Stimulated activated CD4-positive, alpha-beta T cell treated with anti-CD3 and anti-CD28 coated beads, Interleukin-15, amount 100 ng/mL, for 1 hour (primary cell): ENCODE measurements at places on chromosomes 7 and 10.

DNA sequence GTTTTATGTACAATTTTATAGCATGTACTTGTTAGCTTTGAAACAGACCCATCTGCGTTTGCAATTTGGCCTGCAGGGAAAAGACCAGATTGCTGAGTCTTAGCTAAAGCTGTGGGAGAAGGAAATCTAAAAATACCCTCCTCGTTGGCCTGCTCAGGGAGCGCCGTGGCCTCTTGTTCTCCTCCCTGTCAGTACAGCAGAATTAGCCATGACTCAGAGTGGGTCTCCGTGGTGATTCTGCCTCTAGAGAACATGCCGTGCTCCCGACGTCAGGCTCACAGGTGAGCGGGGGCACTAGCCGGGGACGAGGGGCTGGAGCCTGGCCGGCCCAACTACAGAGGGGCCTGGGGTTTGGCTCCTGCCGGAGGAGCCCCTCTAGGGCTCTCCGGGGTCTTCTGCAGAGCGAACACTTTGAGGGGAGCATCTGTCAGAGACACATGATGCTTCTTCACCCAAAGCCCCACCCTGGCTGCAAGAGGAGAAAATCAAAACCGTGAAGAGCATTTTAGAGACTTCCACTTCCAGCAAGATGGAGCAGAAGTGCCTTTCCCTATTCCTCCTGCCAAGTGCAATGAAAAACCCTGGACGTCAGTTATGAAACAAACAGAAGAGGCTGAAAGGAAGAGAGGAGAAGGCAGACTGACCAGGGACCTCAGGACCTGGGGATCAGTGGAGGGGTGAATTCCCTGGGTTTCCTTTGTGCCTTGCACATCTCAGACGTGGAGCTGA is 98.9 kb downstream of the LHPP start:
- no peak for DNase-seq

DNA sequence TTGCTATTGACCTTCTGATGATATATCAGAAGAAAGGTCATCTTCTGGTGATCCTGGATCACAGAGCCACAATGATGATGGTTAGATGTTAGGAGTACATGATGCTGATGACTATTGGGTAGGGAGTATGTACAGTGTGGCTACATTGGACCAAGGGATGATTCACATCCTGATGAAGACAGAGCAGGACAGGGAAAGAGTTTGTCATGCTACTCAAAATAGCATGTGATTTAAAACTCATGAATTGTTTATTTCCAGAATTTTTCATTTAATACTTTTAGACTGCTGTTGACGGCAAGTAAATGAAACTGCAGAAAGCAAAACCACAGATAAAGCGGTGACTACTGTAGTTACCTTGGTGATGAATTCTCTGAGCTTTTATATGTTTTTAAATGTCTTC is 397.3 kb downstream of the PPP1R3A start:
- no peak for DNase-seq

GRCh38 chr10:101848894-101849351 is 5.3 kb upstream of the KCNIP2 start:
- no peak for DNase-seq

DNA sequence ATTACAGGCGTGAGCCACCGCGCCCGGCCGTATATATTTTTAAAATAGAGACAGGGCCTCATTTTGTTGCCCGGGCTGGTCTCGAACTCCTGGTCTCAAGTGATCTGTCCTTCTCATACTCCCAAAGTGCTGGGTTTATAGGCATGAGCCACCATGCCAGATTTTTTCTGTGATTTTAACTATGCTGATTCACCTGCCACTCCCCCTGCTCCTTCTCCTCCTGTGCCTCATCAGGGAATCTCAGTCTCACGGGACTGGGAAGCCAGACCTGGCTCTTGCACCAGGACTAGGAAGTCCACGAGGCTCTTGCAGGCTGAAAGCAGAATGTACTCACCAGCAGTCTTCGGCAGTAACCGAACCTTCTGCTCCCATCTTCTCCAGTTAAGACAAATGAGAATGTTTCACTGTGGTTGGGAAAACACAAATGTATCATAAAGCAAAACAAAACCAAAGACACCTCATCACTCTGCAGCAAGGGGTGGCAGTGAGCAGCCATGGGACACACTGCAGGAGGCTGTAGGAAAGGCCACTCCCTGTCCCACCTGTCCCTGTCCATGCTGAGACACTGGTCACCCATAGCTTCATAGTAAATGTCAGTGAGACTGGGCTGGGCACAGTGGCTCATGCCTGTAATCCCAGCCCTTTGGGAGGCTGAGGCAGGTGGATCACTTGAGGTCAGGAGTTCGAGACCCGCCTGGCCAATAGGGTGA is 78.7 kb upstream of the MKRN1 start:
- DNase-seq = no peak

- no peak for DNase-seq
Measured at GRCh38 chr10:117662751-117663540, 120.4 kb downstream of the EMX2 start.

DNA sequence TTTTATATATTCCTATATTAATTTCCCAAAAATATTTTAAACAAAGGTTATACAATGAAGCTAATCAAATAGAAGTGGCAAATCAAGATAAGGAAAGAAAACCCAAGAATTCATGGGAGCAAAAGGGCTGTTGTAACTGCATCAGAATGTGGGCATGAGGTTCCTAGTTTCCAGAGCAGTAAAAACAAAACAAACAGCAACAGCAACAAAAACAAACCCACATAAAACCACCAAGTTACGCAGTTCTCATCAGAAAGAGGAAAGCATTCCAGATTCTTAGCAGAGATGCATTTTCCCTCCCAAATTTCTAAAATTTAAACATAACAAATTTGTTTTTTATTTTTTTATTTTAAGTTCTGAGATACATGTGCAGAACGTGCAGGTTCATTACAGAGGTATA is 34.8 kb upstream of the MSMB start:
- no peak for DNase-seq

DNA sequence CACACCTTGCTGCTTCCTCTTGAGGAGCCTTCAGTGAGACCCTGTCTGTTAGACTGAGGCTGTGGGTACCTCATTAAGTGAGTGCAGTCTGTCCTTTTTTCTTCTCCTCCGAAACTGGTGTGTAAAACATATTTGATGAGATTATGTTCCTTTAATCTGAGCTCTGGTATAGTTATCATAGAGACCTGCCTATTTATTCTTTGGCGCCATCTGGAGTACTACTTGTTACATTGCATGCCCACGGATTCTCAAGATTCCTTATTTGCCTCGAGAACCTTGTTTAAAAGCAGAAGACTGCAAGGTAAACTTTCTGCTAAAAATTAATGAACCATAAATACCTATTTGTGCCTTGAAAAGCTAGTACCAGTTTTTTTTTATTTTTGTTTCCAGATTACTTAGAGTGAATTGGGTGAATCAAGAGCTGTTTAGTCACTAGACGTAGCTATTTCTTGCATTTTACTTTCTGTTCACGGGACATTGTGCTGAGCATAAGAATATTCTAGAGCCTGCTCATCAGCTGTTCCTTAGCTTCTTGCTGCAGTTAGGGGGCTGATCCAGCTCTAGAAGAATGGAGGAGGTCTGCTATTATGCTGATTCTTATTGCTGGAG is 16.9 kb upstream of the STMP1 start:
- no peak for DNase-seq

GRCh38 chr10:4656576-4657194 is 169.3 kb upstream of the AKR1E2 start:
- DNase-seq = peak; percentile 12

DNA sequence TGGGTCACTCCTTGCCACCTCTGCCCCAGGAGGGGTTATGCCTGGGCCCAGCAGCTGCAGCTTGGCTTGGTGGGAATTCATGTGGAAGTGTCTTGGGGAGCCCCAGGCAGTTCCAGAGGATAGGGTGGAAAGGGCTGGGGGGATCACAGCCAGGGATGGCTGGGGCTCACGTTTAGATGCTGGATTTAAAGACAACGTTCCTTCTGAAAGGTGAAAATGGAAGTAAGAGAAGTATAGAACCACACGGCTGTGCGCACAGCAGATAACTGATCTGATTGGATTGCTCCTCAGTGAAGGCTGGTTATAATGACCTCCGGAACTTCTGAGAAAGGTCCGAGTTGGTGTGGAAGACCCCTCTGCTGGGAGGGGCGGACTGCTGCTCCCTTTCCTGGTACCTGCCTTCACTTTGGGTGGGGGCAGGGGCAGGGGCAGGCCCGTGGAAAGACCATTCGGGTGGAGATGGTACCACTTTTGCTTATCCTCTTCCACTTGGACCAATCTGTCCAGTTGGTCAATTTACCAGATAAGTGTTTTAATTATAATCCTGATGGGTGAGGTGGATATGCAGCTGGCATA is 7.9 kb upstream of the MYL7 start:
- DNase-seq = no peak

- no peak for DNase-seq
Measured at GRCh38 chr10:235915-236314, 100.7 kb downstream of the ZMYND11 start.

DNA sequence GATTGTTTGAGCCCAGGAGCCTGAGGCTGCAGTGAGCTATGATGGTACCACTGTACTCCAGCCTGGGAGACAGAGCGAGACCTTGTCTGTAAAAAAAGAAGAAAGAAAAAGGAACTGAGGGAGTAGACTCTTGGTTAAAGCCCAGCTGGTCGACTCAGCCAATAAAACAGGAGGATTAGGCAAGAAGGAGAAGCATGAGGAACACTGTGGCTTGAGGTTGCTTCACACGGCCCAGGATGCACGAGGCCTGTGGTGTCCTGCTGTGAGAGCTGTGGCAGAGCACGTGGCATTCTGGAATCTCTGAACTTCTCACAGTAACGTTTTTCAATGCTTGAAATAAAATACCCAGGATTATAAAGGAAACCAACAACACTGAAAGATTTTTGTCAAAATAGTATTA is 93.3 kb downstream of the CUL2 start:
- DNase-seq = no peak

GRCh38 chr7:132160611-132161532 is 415.4 kb downstream of the PLXNA4 start:
- no peak for DNase-seq

GRCh38 chr10:99621454-99622251 is 1.4 kb upstream of the SLC25A28 start:
- DNase-seq = no peak

GRCh38 chr7:105830405-105831301 is 45.7 kb downstream of the ATXN7L1 start:
- no peak for DNase-seq

GRCh38 chr7:128744366-128744905 is 5.3 kb downstream of the CALU start:
- no peak for DNase-seq

DNA sequence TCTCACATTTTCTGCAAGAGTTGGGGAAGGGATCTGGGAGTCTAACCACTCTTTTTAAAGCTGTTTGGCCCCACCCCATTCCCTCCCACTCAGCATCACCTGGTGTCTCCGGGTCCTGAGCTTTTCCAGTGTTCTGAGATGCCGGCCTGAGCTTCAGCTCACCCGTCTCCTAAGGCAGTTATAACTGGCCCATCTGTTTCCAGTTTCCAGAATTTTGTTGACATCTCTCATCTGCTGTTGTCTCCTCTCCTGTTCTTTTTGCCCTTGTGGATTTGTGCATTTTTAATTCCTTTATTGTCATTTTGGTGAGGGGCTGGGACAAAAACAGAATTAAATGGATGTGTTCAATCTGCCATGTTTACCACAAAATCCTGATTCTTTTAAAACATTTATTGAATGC is 160.6 kb downstream of the C10orf105 start:
- DNase-seq = no peak

DNA sequence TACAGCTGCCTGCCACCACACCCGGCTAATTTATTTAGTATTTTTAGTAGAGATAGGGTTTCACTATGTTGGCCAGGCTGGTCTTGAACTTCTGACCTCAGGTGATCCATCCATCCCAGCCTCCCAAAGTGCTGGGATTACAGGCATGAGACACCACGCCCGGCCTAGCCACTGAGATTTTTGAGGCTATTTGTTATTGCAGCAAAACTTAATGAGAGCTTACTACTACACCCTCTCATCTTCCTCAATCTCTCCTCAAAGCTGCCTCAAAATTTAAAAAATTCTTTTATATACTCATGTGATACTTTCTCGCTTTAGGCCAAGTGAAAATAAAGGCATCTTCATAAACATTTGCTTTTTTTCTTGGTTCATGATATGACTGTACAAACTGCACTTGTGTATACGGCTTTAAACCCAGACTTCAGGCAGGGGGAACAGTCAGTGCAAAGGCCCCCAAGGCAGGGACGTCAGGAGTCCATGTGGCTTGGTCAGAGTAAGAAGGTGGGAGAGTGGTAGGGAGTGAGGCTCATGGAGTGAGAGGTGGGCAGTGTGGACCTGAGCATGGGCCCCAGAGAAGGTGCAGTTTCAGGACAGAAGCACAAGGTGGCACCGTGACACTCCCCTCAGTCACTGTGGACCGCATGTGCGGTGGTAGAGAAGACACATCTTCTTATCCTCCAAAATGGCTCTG is 55.5 kb downstream of the SYPL1 start:
- DNase-seq = peak; percentile 46

DNA sequence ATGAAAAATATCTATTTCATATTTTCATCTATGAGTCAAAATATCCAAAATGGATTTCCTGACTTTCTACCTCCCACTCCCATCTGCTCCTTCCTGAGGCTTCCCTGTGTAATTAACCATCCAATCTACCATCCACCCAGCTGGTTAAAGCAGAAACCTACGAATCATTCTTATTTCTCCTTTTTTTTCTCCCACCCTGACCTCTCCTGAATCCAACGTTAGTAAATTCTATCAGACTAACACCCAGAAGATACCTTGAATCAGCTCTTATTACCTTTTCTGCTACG is 3.7 kb upstream of the LIPF start:
- no peak for DNase-seq

DNA sequence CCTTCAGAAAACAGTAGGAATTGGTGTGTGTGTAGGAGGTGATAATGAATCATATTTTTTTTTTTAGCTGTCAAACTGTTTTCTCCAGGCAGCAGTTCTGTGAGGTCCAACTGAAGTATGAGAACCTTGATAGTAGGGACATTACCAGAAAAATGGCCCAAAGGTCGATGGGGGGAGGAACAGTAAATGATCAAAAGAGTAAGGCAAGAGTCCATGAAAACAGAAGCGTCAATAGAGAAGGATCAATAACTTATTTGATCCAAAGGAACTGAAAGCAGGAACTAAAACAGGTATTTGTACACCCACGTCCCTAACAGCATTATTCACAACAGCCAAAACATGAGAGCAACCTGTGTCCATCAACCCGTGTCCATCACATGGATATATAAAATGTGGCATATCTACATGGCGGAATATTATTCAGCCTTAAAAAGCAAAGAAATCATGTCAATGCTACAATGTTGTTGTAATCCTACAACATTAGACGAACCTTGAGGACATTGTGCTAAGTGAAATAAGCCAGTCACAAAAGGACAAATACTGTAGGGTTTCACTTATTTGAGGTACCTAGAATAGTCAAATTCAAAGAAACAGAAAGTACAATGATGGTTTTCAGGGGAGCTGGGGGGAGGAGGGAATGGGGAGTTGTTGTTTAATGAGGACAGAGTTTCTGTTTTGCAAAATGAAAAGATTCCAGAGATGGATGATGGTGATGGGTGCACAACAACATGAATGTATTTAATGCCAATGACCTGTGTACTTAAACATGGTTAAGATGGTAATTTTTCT is 214.0 kb upstream of the KLF14 start:
- DNase-seq = no peak
